ENCODE measurements at places on chromosomes 11 and 22.

DNA sequence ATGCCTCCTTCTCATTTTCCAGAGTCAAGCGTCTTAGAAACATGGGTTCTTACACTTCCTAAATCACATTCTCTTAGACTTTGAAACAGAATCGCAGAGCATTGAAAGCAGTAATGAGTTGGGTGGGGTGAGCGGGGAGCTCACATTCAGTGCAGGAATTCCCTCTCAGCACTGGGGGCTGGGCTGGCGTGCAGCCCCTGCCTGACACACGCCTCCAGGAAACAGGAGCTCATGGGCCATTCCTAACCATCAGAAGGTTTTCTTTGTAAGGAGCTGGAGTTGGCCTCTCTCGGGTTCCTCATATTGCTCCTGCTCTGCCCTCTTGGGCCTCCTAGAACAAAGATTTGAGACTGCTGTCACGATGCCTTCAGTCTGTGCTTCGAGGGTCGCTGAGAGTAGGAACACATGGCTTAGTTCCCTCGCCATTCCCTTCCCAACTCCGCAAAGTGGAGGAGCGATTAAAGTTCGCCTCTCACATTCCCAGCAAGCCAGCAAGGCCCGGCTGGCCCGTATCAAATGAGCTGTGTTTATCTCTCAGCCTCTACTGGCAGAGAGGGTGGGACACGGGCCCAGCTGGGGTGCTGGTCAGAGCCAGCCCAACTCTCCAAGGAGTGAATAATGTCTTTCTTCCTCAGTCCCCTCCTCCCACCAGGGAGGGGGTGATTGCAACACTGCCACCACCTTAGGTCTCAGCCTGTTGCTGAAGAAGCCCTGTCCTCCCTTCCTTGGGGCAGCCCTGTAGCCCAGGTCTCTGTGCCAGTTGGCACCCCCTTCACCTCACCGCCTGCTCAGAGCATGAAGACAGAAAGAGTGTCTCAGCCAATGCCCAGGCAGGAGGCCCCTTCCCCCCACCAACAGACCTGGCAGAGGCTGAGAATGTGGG, 10.4 kb downstream of the CHRDL2 start:
- DNase-seq = no peak

GRCh38 chr22:28175730-28176492, 256.9 kb upstream of the PITPNB start:
- no peak for DNase-seq

DNA sequence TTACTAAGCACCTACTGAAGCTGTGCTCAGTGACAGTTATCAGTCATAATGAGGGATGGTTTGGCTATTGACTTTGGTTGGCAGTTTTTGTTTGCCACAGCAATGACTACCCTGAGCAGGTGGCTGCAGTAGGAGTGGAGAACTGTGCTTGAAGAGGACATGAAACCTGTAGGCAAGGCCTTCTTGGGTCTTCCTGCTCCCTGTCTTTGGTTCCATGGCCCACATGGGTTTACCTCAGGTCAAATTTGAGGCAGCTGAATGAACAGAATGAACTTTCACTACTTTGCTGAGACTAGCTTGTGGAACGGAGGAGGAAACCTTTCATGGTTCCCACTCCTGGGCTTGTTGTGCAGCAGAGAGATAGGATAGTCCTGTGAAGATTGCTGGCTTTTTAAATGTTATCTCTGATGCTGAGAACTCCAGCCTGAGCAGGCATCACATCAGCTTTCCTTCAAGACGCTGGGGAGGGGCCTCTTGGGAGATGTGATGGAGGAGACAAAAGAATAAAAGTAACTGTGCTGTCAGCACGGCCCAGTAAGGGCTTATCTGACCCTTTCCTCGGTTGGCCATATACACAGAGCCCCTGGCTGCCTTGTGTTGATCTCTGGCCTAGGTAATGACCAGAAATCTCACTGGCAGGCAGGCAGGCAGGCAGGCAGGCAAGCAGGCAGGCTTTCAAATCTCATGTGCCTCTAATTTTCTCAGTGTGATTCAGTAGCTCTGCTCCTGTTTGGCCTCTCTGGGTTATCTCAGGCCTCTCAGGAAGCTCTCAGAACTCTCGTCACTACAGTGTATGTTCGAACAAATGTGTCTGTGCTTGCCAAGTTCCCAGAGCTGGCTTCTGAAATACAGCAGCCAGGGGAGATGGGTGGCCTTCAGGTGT, 12.0 kb downstream of the STIM1 start:
- no peak for DNase-seq

GRCh38 chr22:27046603-27047002, 389.2 kb downstream of the MIAT start:
- DNase-seq = no peak

GRCh38 chr22:37486224-37486845, at the start of gene MFNG:
MFNG (minus strand) TSS chr22:37486384; CDS start chr22:37486177, 207 bp downstream.
- peak; percentile 91 for DNase-seq

GRCh38 chr11:57094181-57094935, 87.4 kb upstream of the LRRC55 start:
- no peak for DNase-seq

DNA sequence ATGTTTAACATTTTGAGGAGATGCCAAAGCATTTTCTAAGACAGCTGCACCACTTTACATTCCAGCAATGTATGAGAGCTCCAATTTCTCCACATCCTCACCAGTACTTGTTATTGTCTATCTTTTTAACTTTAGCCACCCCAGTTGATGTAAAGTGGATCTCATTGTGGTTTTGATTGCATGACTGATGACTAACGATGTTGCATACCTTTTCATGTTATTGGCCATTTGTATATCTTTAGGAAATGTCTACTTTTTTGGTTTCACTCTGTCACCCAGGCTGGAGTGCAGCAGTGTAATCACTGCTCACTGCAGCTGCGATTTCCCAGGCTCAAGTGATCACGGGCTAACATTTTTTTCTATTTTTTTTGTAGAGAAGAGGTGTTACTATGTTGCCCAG, 8.9 kb downstream of the TTC28 start:
- DNase-seq = no peak

- DNase-seq = no peak
These were observed 140.4 kb downstream of the UVRAG start for GRCh38 chr11:75955443-75955842.

- DNase-seq = no peak
These were observed 286.4 kb downstream of the DYNC2H1 start for GRCh38 chr11:103395612-103396011.

DNA sequence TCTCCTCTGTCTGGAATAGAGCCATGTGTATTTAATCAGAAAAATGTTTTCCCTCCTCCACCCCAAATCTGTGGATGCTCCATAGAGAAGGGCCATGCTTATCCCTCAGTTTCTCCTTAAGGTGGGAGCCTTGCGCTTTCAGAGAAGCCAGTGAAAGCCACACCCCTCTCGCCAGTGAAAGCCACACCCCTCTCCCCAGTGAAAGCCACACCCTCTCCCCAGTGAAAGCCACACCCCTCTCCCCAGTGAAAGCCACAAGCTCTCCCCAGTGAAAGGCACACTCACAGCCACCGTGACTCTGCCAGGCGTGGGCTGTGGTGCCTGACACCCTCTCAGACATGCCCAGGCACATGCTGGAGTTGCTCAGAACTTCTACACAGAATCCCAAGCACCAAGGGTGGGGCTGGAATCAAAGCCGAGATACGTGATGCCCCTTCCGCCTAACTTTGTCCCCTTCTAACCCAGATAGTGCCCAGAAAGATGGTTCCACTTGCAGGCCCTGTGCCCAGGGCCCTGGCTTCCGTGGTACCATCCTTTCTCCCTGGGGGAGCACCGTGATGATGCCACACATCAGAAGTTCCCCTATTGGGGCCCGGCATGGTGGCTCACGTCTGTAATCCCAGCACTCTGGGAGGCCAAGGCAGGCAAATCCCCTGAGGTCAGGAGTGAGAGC, 16.5 kb upstream of the PRR5 start:
- peak; percentile 77 for DNase-seq

DNA sequence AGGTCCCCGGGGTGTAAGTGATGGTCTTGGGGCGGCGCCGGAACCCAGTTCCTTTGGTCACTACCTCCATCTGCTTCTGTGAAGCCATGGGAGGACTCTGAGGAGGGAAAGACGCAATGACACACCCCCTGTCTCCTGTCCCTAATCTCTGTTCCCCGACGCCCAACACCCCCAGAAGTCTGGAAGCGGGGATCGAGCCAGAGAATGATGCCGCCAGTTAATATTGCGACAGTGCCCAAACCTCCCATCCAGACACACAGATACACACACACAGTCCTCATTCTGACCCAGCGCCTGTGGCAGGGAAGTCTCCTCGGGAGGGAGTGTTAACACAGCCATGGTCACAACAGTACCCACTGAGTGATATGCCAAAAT, 352 bp downstream of the C22orf23 start:
- DNase-seq = peak; percentile 29

DNA sequence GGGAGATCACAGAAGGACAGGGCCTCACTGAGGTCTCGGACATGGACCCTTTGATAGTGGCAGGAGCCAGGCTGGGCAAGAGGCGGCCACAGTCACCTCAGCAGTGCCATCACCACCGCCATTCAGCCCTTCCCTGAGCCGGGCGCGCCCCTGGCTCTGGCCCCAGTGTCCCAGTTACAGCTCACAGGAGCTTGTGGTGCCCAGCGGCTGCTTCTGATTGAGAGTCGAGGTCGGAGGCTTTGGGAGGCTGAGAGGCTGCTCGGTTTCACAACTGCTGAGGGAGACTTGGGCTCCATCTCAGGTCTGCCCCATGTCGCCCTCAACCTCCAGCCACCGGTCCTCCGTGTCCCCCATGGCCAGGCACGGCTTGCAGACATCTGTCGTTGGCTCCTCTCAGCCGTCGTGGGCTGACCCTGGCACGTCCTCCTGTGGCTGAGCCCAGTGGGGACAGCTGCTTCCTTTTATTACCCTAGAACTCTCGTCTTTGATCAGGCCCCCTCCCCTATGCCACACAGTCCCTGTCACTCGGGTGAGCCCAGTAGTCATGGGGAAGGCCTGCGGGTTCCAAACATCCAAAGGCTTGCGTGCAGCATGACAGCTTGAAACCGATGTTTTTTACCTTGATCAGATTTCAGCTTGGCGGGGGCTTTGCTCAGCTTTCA, 28.4 kb upstream of the PPP6R3 start:
- no peak for DNase-seq

GRCh38 chr11:135008001-135008405, 596.0 kb upstream of the B3GAT1 start:
- peak; percentile 24 for DNase-seq

- peak; percentile 78 for DNase-seq
These were observed 3.3 kb upstream of the RAG1 start for GRCh38 chr11:36564376-36565030.

DNA sequence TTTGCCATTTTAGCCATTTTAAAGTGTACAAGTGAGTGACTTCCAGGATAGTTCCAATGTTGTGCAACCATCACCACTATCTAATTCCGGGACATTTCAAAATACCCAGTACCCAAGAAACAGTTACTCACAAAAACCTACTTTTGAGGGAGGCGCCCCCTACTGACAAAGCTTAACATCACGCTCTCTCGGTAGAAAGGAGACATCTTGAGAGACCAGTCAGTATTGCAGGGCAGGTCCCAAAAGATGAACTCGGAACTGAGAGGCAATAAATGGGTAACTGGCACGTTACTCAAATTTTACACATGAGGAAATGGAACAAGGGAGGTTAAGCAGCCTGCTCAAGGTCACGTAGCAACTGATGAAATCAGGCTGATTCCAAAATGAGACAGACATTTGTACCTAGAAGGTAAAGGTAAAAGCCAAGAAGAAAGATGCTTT, 50.0 kb upstream of the POU2AF1 start:
- peak; percentile 26 for DNase-seq

DNA sequence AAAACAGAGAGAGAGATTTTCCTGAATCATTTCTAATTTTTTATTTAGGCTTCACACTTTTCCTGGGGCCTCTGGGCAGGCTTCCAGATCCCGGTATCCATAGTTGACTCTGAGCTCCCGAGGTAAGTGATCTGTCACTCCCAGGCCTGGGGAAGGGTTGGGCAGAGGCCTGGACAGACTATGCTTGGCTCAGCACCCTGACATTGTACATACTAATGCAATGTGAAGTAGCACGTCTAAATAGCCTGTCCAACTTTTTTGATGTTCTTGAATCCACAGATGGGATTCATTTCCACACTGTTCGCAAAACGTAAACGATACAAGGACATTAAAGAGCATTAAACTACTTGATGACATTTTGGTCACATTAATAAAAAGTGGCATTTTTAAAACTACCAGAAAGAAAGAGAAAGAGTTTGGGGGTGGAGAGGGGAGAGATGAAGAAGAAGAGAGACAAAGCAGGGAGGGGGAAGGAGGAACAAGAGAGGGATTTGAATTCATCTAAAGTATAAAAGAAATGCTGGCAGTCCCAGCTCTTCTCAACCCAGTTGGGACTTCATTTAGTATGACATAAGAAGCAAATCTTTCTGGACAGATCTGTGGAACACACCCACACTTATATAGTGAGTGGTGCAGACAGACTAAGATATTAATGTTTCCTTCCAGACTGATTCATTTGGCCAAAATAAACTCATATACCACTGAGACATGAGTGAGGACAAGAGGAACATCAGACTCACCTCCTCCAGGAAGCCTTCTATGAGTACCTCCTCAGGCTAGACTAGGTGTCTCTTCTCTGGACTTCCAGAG, 514.2 kb downstream of the SOX6 start:
- no peak for DNase-seq

GRCh38 chr11:65871811-65872548, 620 bp downstream of the EFEMP2 start:
- peak; percentile 56 for DNase-seq

GRCh38 chr11:61328351-61328750, 4.6 kb downstream of the DDB1 start:
- DNase-seq = no peak

DNA sequence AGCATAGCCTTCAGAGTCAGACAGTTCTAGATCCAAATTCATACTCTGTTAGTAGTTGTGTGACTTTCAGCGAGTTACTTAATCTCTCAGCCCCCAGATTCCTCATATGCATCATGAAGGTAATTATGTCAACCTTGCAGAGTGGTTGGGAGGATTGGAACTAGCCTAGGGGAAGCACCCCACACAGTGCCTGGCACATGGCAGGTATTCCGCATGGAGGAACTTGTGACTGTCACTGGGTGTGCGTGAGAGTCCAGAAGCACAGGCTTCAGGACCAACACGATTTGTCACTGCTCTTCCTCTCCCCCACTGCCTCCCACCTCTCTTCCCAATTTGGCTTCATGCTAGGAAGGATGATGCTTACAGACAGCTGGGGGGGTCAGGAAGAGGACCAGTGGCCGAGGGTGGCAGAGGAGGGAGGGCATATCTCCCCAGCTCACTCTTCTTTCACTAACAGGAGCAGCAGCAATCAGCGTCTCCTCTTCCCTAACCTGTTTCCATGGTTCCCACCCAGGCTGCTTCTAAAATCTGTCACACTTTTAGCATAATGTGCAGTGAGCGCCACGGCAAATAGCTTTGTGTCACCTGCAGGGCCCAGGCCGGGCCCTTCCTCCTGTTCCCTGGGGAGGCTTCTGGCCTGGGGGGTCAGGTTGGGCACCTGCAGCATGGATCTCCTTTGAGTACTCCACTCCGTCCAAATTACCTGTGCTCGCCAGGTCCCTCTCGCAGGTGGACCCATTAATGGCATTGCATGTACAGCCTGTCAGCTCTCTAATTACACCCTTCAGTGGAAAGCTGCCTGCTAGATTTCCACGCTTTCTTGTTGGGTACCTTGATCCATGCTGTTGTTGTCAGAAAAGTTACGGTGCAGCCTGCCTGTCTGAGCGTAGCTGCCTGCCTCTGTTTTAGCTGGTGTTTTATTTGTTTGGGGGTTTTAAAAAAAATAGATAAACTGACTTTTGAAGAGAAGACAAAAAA, 400.4 kb downstream of the NXPE2 start:
- DNase-seq = no peak
